ACHN (cell line): ENCODE measurements at places on chromosomes 11 and 22.
A peak's percentile ranks its signal among the peaks of the same experiment; 100 is the strongest.

DNA sequence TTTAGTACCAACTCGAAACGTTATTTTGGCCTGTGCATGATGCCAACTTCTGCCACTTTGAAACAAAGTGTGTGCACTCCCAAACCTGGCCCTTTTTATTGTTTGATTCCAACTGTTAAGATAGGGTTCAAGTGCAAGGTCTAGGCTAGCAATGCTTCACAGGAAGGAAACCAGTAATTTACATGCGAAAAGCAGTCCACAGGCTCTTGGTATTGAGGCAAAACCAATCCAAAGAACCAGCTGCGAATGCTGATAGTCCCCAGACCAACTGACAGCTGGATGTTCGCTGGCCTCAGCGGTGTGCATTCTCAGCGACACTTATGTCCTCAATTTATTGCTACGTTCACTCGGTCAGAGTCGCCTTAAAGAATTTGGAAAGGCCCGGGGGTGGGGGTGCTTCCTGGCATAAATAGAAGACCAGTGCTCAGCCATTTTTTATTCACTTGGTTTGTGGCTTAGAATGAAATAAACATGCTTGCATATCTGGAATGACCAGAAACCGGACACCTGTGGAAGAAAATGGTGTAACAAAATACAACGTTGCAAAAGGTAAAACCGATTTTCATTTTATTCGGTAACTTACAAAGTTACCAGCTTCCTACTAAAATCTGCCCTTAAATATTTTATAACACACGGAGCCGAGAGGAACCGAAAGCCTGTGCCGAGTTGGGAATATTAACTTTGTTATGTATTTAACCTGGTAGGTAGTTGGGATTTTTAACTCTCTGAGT lies 1.6 kb downstream of the CPT1A start:
- peak; percentile 22 for DNase-seq

- DNase-seq: no peak
Measured at GRCh38 chr11:17752144-17752543, 17.6 kb downstream of the KCNC1 start.

GRCh38 chr11:47478651-47479329 lies 29.9 kb upstream of the RAPSN start:
- no peak for DNase-seq

DNA sequence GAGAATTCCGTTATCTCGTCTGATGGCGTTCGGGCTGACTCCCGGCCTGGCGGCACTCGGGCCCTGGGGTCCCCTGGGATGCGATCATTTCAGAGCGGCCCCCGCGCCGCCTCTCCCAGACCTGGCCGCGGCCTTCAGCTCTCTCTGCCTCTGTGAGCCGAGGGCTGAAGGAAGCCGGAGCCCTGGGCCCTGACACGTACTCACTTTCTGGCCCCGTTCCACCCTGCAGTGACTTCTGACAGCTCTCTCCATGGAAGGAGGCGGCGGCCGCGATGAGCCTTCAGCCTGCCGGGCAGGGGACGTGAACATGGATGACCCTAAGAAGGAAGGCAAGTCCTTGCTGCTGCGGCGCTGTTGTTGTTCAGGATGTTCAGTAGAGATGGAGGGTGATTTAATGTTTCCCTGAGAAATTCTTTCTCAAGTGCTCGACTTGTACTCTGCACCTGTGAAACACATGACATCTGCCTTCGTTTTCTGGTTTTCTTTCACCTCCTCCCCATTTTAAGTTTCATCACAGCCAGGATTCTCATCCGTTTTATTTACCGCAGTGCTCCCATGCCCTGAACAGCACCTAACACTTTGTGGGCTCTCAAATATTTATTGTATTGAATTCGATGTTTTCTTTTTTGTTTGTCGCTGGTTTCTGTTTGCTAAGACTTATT lies 612 bp downstream of the GTSE1 start:
- DNase-seq: peak; percentile 39

DNA sequence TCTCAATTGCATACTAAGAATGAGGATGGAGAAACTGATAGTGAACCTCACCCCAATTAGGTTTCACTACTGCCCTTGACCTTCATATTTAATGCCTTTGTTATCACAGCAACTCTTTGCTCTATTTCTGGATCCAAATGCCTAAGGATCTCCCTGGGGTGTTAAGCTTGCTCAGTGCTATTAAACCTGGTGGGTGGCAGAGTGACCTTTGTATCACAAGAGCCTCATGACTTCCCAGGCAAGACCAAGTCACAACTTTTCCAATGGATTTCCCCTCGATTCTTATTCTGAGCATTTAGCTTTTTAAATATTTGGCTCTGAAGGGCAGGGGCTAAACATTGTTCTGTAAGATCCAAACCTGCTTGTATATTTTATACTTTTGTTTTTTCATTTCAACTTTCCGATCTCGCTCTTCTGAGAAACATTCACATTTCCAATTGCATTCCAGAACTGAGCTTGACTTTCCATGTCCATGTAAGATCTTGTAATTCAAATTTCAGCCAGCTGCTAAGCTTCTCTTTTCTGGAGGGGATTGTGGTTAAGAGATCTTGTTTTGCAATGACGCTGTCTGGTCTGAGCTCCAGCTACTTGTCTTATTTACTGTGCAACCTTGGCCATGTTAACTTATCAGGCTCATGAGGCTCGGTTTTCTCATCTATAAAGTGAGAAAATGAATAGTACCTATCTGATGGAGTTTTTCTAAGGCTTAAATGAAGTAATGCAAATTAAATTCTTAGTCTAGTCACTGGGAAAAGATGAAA lies 6.4 kb upstream of the EHF start:
- DNase-seq: no peak

DNA sequence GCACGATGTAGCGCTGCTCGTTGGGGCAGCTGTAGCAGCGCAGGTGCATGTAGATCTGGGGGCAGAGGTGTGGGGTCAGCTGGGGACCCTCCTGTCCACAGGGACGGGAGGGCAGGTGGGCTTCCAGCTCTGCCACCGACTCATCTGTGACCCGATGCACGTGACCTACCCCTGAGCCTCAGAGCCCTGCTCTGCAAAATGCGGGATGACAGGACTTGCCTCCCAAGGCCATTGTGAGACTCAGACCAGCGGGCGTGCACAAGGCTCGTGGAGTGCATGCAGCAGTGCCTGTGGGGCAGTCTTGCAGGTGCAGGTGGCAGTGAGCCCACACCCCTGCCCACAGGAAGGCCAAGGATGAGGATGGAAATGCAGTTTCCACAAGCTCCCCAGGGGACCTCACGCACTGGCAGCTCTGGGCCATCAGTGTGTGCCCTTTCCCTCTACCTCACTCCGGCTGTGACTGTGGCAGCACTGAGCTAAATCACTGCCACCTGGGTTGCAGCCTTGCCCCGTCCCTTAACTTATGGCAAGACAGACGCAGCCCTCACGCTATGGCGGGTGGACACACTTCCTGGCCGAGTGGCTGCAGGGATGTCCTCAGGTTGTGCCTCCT lies 26.7 kb downstream of the TMEM184B start:
- no peak for DNase-seq

DNA sequence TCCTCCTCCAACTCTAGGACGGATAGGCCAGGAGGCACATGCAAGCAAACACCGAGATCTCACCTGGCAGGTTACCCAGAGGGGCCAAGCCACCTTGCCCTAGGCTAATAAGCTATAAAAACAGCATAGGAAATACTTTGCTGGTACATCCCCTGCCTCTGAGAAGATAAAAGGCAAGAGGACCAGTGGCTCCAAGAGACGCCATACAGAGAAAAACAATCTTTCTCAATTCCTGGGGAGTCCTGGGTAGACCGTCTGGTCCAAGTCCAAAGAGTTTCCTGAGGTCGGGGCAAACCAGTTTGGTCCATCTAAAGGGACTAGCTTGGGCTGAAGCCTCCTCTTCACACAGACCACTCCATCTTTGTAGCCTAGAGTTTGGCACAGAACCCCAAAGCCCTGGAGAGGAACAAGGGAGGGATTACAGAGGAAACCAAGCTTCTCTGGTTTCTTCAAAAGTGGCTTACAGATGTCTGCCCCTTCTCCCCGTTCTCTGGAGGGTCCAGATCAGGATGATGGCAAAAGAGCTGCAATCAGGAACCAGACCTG lies 40.4 kb downstream of the NUMA1 start:
- DNase-seq: no peak

DNA sequence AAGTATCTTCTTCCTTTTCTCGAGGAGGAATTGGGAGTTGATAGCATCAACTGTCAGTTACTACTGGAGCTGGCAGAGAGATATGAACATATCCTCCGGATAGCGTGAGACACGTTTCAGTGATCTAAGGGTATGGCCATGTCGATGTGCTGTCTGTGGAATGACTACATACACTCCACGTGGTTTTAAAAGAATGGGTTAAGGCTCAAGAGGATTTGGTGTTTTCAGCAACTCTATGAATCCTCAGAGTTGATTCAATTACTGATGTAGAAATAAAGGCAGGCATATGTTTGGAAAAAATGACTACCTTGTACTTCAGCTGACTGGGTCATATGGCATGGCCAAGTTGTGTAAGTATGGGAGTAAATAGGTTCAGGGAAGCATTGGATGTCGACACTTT lies 22.9 kb downstream of the MMP13 start:
- no peak for DNase-seq

GRCh38 chr22:45931042-45931441 lies 45.9 kb downstream of the WNT7B start:
- no peak for DNase-seq

DNA sequence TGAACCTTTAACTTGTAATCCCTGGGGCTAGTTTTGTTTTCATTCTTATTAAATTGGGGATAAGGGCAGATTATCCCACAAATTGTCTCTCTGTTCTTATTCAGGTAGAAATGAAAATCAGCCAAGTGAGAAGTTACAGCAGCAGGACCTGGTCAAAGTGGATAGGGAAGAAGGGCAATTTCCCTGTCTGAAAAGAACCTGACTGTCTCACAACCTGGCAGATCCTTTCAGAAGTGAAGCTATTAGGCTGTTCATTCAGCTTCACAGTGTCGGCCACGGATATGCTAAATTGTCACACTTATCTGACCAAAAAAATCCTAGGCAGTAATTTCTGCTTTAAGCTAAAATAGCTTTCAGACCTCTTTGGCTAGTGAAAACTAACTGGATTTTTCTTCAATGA lies 712.6 kb upstream of the ANO5 start:
- no peak for DNase-seq

DNA sequence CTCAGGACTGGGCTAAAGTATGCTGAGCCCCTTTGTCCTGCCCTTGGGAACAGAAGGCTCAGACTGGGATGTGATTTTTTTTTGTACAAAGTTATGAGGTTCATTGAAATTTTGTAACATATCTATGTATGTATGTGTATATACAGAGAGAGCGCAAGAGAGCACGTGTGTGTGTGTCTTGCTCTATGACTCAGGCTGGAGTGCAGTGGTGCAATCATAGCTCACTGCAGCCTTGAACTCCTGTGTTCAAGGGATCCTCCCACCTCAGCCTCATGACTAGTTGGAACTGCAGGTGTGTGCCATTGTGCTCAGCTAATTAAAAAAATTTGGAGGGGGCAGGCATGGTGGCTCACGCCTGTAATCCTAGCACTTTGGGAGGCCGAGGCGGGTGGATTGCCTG lies 5.7 kb downstream of the TMEM25 start:
- DNase-seq: no peak

DNA sequence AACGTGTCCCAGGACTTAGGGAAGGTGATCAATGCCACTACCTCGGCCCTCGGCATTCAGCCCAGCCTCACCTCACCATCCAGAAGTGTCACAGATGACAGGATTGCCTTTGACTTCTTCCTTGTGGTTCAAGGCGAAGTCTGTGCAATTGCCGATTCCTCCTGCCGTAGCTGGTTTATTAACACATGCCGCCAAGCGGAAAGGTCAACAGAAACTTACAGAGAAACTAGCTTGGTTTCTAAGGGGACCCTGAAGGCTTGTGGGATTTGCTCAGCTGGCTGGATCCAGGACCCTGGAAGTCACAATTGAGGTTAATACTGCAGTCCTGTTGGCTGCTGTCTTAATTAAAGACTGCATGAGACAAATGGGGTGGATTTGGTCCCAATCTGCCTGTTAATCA lies 65.6 kb downstream of the SHANK2 start:
- no peak for DNase-seq

- no peak for DNase-seq
Measured at GRCh38 chr11:12454782-12455181, 77.4 kb downstream of the PARVA start.

DNA sequence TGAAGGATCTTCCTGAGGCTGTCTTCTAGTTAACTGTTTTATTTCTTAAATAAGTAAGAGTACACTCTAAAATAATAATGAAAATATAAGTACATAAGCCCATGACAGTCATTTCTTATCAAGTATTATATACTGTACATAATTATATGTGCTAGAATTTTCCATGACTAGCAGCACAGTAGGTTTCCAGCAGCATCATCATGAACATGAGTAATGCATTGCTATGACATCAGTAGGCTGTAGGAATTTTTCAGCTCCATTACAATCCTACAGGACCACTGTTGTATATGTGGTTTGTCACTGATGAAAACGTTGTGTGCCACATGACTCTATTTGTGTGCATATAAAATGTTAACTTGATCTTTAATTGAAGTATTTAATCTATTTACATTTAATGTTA lies 22.0 kb downstream of the ZNF202 start:
- no peak for DNase-seq

DNA sequence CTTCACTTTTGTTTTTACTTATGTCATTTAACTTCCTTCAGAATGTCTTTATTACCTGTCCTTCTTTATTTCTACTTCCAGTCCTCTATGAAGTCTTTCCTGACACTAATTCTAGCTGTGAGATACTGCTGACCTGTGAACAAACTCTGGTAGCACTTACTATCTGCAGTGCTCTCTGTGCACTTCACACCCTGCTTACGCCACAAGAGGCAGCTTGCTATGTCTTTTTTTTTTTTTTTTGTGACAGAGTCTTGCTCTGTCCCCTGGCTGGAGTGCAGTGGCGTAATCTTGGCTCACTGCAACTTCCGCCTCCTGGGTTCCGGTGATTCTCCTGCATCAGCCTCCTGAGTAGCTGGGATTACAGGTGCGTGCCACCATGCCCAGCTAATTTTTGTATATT lies 10.7 kb downstream of the STIM1 start:
- DNase-seq: no peak

DNA sequence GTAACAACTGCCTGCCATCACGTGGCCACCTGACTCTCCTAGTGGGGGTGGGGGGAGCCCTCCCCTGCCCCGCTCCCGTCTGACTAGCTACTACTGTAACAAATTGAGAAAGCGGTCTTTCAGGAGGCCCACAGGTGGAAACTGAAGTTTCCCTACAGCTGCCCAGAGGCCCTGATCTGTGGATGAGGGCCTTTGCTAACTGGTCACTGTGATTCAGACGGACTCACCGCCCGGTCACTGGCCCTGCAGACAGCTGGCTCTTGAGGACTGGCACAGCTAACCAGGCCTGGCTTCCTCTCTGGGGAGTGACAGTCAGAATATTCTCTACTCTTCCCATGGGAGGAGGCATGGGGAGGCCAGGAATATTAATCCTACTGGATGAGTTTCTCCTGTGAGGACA lies 116.8 kb downstream of the ARHGAP8 start:
- no peak for DNase-seq

DNA sequence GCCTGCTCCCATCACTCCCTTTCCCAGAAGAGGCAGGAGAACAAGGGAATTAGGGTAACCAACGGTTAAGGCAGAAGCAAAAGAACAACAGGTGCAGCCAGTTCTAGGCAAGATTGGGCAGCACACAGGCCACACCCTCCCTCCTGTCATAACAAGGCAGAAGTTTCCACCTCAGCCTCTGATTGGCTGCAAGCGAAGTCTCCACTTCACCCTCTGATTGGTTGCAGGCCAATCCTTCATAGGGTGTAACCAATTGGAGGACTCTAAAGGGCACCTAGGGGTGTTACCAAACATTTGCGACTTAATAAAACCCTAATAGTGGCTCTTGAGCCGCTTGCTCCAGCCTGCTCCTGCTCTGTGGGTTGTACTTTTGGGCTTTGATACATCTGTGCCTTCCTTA lies 153.8 kb downstream of the CACNA1I start:
- no peak for DNase-seq

- no peak for DNase-seq
Measured at GRCh38 chr11:20457934-20458680, 70.6 kb downstream of the PRMT3 start.
